NCI-H2107 (cell line): ENCODE measurements at places on chromosomes 11 and 22.

GRCh38 chr11:128906185-128907050 is 15.3 kb downstream of the KCNJ5 start:
- no peak for DNase-seq

DNA sequence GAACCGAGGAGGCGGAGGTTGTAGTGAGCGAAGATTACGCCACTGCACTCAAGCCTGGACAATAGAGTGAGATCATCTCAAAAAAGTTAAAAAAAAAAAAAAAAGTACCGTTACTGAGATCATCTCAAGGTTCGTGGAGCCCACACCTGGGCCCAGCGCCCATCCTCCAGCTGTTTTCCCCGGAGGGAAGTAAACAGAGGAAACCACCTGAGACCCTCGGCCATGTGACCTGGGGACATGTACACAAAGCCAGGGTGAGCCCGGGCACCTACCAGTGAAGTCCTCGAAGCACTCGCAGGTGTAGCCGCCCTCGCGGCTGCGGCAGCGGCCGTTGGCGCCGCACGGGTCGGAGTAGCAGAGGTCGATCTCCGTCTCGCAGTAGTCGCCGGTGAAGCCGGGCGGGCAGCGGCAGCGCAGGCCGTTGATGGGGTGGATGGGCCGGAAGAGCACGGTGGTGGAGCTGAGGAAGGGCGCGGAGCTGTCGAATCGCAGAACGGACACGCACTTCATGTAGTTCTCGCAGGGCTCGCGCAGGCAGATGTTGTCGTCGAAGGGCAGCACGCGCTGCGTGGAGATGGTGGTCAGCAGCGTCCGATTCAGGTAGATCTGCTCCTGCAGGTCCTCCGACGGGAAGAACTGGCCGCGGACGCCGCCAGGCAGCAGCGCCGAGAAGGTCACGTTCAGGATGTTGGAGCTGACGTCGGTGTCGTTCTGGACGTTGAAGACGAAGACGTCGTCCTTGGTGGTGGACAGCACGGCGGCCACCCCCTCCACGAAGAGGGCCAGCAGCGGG is 73.8 kb downstream of the CELSR1 start:
- DNase-seq = no peak

GRCh38 chr11:34028425-34028824 is 23.1 kb upstream of the CAPRIN1 start:
- DNase-seq = no peak

DNA sequence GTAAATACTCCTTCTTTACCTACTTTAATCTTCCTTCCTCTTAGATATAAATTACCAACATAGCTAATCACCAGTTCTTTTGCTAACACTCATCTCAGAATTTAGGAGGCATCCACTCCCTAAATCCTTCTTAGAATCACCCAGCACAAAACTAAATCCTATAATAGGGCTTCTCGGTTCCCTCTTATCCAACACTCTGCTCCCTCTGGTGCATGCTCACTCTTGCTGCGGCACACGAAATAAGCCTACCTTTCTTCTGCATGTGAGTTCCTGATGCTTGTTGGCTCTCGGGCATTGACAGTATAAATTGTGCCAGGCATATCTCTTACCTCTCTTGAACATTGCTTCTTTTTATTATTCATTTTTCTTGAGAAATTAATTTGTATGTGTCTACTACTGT is 61.0 kb downstream of the OR5AK2 start:
- DNase-seq = no peak

DNA sequence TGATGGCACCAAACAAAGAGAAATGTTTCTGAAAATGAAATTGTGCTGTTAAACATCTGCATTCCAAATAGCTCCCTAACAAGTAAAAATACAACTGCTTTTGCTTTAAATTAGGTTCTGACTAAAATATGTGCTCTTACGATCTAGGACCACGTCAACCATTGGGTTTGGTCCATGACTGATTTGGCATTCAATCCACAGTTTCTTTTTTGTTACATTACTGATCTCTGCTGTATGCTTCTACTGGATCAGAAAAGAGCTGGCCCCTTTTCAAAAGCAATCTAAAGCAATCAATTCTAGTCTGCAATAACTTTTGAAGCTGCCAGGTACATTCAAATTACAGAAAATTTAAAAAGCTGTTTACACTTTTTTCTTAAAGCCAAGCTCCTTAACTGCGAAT is 1047.1 kb upstream of the CCDC90B start:
- DNase-seq = no peak

- no peak for DNase-seq
Measured at GRCh38 chr11:86179646-86180064, 64.9 kb upstream of the EED start.

DNA sequence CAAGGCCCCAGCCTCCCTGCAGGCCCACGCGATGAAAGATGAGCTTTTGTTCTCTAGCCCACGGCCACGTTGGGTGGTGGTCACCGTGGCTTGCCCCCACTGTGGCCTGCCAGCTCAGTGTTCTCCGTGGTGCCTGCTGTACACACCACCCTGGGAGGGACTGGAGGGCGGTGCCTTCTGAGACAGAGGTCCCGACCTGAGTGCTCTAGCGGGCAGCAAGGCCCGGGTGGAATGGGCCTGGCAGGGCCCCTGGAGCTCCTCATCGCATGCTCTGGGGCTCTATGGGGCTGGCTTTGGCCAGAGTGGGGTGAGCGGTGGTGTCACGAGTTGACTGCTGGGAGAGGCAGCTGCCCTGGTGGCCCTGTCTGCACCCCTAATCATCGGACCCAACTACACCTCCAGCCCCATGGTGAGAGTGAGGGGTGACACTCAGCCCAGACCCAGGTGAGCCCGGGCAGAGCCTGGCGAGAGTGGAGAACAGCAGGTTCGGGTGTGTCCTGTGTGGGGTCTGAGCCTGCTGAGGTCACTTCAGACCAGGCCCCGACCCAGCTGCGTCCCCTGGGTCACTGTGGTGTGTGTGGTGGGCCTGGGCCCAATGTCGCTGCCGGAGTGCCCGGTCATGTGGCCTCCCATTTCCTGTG is 541.9 kb downstream of the TBC1D22A start:
- DNase-seq = no peak

DNA sequence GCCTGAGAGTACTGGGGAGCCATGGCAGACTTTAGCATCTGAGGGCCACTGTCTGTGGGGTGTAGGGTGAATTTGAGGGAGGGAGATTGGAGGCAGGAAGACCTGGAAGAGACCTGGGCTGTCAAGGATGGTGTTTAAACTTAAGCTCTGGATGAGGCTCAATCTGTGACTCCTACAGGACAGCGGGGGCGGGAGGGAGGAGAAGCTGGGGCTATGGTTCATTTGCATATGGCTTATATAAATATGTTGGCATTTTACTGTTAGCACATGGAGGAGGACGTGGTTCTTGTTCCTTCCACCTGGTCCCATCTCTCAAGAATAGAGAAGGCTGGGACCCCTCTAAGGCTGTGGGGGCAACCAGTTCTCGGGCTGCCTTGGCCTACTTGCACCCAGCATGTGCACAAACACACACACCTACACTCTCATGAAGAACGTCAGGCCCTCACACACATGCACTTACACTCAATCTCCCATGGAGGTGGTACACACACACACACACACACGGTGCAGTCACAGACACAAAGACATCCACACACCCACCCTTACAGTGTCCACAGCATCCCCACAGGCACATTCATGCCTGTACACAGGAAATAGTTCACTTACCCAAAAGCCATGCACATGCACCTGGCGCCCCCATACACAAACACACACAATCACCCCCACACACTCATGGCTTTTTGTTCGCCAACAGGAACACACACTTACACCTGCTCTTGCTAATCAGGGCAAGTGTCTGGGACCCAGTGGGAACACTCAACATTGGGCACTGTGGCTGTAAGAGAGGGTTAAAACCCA is 81.3 kb downstream of the PDE2A start:
- DNase-seq = no peak

DNA sequence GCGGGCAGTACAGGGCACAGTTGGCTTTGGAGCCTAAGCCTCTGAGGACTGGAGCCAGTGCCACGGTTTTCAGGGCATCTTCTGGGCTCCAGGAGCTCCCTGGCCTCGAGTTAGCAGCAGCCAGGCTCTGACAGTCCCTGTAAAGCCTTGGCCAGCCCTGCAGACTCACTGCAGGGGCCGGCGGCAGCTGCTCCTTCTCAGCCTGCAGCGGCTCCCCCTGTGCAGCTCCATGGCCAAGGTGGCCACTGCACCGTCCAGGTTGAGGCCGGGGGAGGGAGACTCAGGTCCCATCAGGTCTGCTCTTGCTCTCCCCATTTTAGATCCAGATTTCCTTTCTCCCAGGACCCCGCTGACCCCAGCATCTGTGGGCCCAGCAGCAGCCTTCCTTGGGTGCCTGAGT is 1461.1 kb downstream of the BRD1 start:
- no peak for DNase-seq

- no peak for DNase-seq
Measured at GRCh38 chr22:44042249-44043218, 18.4 kb downstream of the PARVB start.

DNA sequence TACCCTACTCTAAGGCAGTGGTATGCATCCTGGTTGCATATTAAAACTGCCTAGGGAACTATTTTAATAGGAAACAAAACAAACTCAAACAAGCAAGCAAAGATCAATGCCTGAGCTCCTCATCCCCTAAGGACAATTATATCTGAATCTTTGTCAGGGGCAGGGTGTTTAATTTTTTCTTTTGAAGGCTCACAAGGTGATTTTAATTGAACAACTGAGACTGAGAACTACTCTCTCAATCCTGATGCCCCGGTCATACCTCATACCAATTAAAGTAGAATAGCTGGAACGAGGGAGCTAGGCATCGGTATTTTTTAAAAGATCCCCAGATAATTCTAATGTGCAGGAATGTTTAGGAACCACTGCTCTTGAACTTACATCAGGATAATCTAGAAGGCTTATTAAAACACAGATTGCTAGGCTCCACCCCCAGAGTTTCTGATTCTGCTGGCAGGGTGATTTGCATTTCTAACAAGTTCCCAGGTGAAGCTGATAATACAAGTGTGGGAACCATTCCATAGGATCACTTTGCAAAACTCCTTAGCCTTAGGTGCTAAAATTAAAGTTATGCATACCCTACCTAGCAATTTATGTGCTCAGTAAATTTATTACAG is 416.5 kb downstream of the GUCY1A2 start:
- DNase-seq = no peak
